Glomerular endothelial cell (primary cell): ENCODE measurements at places on chromosomes 5 and 9. TPM values are rescaled to one million over a fixed set of nuclear protein-coding genes. Genes with fewer than 3 reads are reported as not detected.

DNA sequence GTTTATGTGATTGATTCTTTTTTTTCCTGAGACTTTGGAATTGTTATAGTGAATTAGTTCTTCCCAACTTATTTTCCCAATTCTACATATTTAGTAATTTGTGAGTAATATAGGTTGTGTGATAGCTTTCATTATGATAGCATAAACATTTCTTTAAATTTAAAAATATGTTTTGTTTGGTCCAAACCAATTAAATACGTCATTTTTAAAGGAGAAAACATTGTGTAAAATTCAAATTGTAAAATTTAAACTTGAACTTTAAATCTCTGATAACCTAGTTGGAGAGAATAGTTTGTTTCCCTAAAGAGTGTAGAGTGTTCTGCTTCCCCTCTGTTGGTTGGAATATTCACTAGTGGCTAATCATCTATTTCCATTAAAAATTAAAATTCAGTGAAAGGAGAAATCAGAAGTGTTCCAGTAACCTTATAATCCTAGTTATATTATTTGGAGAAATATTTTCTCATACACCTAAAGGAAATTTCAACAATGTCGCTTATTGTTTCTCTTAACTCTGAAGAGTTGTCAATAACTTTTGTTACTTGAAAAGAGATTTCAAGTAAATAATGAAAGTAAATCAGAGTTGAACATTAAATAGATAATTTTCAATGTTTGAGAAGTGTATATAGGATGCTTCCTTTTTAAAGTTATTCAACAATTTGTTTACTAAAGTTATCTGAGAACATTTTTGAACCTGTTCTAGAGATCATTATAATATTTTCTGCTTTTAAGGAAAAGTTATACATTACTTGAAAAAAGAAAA lies 2.9 kb downstream of the NIPBL start:
- no peak for DNase-seq

Gene GPSM1
- total RNA-seq = 41.9 and 45.0 TPM in 2 replicates

GRCh38 chr9:128899566-128900322 lies 17.8 kb downstream of the LRRC8A start:
- no peak for DNase-seq

GRCh38 chr9:6498982-6499381 lies 86.0 kb downstream of the UHRF2 start:
- no peak for DNase-seq

- no peak for DNase-seq
Observed at GRCh38 chr5:145316282-145316681, 518.9 kb downstream of the PRELID2 start.

- DNase-seq = no peak
Observed at GRCh38 chr9:698276-698675, 143.2 kb upstream of the DMRT1 start.

- no peak for DNase-seq
Observed at GRCh38 chr5:8458038-8458383, 589.1 kb downstream of the MTRR start.

- no peak for DNase-seq
Observed at GRCh38 chr5:54644226-54644625, 126.7 kb downstream of the SNX18 start.

Gene MEF2C
- total RNA-seq = 36.9 and 40.0 TPM in 2 replicates

Gene EIF4E1B
- total RNA-seq = 0.06 TPM in 1 of 2 replicates, not detected in the other

Gene FRRS1L
- total RNA-seq = 0.10 and 0.35 TPM in 2 replicates

DNA sequence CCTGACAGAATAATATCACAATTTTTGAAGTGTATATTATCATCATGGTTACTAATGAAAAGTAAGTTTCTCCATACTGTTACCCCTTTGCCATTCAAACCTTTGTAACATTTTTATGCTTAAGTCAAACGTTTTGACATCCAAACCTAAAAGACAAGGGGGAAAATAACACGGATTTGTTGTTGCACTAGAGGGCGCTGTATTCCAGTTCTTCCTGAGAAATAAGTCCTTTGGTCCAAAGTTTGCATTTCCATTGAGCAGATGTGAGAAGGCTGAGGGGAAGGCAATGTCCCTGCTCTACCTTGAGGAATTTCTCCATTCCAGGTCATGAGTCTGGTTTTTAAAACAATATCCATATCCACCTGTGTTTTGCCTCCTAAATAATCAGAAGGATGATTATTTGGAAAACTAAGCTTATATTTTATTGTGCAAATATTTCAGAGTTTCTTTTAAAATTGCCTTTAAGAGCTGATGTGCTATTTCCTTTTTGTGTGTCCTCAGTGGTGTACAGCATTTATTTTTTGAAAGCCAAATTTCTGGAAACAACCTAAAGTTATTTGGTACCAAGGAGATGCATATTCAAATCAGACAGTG lies 9.7 kb downstream of the LECT2 start:
- peak; percentile 71 for DNase-seq

DNA sequence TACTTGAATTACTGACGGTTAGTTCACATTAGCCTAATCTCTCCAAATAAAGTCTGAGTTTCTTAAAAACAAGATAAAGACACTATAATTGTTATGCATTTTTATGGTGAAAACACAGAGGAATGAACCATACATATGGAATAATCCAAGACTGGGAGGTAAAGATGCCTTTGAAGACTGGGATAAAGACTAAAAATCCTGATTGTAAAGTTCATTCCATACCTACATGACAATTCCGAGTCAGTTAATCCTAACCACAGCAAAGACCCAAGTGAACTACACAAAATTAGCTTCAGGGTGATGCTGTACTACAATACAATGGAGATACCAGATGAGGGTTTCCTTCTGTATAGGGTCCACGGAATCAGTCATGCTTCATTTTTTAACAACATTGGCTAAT lies 6.3 kb downstream of the AP3B1 start:
- no peak for DNase-seq

Gene LCN2
- not detected in 2 replicates for total RNA-seq

DNA sequence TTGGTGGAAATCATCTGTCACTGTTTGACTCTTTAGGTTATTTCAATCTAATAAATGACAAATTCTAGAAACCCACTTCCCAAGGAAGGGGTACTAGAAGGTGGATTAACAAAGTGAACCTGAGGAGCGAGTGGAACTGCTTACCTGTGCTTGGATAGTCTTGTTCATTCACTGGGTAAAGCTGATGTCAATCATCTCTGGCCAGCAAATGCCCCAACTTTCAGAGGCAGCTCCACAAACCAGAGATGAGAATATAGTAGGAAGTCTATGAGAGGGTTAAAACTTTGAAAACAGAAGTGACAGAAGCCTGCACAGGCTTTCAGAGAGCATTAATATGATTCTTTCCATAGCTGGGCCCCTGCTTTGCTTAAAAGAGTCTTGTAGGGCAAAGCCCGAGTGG lies 7.3 kb upstream of the FOXE1 start:
- no peak for DNase-seq

- DNase-seq = no peak
Observed at GRCh38 chr9:131188976-131189375, 63.6 kb downstream of the NUP214 start.

GRCh38 chr9:113547501-113547900 lies 84.0 kb downstream of the RGS3 start:
- no peak for DNase-seq

- DNase-seq = no peak
Observed at GRCh38 chr9:14139287-14139686, 174.7 kb downstream of the NFIB start.

Gene ARPC5L
- 36.8 and 52.8 TPM in 2 replicates for total RNA-seq

DNA sequence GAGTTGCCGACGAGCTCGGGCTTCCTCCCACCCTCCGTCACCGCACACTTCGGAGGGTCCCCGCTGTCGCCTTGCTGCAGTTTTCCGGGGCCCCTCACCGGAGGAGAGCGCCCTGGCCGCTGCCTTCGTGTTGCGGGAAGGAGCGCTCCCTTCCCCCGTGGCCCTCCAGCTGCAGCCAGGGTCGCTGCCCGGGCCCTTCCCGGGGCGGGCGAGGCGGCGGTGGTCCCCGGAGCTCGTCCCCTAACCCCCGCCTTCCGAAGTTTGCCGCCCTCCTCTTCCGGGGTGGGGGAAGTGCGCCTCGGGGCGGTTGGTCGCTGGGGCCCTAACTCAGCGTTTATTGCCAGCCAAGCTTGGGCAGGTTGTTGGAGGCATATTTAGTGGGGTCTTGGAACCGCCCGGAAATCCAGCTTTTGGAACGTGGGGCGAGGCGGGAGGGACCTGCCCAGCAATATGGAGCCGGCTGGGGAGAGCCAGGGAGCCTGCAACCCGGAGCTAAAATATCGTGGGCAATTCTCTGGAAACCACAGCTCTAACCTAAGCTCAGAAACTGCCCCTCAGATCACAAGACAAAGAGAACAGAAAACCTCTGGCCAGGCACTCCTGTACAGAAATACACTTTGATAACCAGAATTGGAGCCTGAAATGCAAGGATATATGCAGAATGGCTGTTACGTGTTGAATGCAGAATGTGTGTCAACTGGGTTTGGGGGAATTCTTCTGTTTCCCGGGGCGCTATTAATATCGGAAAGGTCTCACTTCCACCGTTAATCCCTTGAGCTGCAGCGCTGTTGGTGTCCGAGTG lies 890 bp downstream of the PIK3R1 start:
- DNase-seq = no peak

Gene GFI1B
- not detected in 2 replicates for total RNA-seq

DNA sequence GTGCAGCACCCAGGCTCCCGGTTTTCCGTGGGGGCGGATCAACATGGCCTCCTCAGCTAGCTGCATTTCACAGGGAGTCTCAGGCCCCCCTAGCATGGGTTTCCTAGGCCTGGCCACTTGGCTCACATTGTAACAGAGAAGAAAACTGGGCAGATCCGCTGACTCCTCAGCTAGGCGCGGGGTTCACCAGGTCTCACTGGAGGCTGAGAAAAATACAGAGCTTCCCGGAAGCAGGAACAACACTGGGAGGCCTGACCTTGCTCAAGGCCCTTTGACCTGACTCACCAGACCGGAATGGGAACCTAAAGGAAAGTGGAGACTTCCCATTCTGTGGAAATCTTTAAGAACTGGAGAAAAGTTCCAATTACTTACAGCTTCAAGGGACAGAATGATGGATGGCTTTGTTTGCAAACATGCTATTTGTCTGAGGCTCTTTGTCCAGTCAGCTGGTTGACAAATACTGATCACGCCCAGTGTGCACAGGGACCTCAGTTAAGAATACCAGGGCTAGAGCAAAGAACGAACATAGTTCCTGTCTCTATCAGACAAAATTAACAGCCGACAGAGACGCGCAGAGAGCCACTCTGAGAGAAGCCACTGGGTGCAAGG lies 88.7 kb upstream of the LRRTM2 start:
- DNase-seq = no peak

GRCh38 chr5:42057254-42057690 lies 132.2 kb downstream of the FBXO4 start:
- peak; percentile 5 for DNase-seq

DNA sequence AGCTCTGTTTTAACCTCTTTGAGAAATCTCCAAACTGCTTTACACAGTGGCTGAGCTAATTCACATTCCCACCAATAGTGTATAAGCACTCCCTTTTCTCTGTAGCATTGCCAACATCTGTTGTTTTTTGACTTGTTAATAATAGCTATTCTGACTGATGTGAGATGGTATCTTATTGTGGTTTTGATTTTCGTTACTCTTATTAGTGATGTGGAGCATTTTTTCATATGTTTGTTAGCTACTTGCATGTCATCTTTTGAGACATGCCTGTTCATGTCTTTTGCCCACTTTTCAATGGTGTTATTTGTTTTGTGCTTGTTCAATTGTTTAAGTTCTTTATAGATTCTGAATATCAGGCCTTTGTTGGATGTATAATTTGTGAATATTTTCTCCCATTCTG lies 225.2 kb upstream of the TRPC7 start:
- no peak for DNase-seq

GRCh38 chr5:42377496-42377895 lies 45.7 kb upstream of the GHR start:
- no peak for DNase-seq

Gene EFNA5
- total RNA-seq = 9.1 and 15.6 TPM in 2 replicates

- DNase-seq = no peak
Observed at GRCh38 chr9:125890826-125891225, 143.7 kb downstream of the PBX3 start.

Gene CDX1
- not detected in 2 replicates for total RNA-seq

DNA sequence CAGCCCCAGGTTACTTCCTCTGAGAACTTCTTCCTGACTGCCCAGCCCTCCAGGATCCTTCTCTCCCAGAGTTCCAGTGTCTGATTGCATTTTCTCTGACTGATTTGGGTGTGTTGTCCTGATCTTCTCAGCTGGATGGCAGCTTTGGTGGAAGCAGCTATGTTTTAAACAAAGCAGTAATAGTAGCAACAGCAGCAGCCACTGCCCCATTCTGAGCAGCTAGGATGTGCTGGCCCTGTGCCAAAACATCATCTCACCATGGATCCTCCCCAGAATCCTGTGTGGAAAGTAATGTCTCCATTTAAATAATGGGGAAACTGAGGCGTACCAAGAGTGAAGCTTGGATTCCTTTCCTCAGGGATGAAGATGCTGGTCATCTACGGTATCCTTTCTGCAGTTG lies 46.4 kb upstream of the PSD2 start:
- DNase-seq = no peak

Gene TAL2
- total RNA-seq = not detected in 2 replicates

DNA sequence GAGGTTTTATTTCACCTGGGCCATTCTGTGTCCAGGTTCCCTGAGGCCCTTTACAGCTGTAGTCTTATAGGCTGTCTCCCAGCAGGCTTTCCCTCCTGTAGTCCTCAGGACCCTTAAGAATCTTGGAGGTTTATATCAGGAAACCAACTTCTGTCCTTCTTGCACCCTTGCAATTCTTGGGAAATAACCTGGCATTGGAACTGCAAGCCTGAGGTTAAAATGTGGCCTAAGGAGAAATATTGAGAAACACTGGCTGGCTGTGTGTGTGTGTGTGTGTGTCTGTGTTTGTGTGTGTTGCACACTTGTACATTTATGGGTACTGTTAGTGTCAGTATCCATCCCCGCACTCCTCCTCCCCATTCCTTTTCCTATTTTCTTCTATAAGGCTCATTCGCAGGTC lies 168.9 kb downstream of the PAPPA start:
- no peak for DNase-seq

- no peak for DNase-seq
Observed at GRCh38 chr5:88503041-88503345, 234.3 kb upstream of the TMEM161B start.

- DNase-seq = no peak
Observed at GRCh38 chr9:27338527-27338903, 41.6 kb upstream of the EQTN start.

GRCh38 chr5:94849821-94850736 lies 231.6 kb downstream of the SLF1 start:
- no peak for DNase-seq

DNA sequence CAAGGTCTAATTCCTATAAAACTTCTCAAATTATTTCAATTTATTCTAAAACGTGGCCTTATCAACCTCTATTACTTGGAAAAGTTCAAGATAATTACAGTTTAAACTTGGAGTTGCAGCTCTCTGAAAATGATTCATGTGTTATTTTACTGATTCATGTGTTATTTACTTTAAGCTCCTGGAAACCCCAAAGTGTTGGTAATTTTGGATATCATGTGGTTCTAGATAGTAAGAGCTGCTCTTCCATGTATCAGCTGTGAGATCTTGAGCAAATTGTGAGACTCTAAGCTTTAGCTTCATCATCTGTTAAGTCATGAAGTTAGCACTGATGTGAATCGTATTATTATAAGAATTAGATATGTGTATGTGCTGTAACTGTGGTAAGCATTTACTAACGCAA lies 749.2 kb downstream of the TLE4 start:
- no peak for DNase-seq

- no peak for DNase-seq
Observed at GRCh38 chr9:93678199-93679019, 102.0 kb downstream of the PHF2 start.
